ENCODE measurements at places on chromosomes 2 and 18.

GRCh38 chr2:60521626-60522025, 31.8 kb downstream of the BCL11A start:
- DNase-seq, result no peak

DNA sequence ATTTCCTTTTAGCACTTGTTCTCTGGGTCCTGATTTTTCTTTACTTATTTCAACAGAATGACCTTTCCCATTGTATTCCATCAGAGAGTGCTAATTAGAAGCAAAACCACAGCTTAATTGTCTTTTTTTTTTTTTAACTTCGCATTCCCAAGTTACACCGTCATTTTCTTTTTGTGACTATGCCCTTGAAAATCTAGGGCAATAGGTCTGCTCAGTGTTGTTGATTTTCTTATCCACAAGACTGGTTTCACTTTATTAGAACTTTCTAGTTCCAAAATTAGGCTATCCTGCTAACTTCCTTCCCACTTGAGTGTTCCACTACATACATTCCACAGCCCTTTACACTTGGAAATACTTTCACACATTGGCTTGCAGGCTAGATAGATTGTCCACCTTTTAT, 18.7 kb upstream of the ADAM17 start:
- no peak for DNase-seq

GRCh38 chr2:144541396-144541795, 21.5 kb upstream of the ZEB2 start:
- no peak for DNase-seq

DNA sequence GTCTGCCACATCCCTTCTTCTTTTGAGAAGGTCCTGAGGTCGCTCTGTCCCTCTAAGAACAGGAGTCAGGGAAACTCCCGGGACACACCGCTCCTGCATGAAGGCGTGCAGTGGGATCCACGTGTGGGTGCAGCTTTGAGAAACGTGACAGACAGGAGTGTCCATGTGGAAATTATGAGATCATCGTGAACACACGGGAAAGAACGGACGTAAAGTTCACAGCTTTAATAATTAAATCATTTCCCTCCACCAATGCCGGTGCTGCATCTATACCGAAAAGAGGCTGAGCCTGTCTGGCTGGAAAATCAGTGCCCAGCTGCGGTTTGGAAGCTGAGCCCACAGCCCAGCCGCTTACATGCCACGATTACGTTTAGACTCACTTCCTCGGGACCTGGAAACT, 372.4 kb upstream of the SALL3 start:
- DNase-seq, result no peak

- no peak for DNase-seq
These were observed 58.6 kb downstream of the KCNG2 start for GRCh38 chr18:79856119-79857007.

GRCh38 chr2:206289391-206289790, 14.9 kb downstream of the ZDBF2 start:
- no peak for DNase-seq

All from stimulated activated naive CD8-positive, alpha-beta T cell treated with anti-CD3 and anti-CD28 coated beads, Interleukin-15, Interleukin-2, amounts not matched to agents 100 U/mL and 50 U/mL, for 24 hours (primary cell).